ENCODE measurements at places on chromosomes 1 and 21.

DNA sequence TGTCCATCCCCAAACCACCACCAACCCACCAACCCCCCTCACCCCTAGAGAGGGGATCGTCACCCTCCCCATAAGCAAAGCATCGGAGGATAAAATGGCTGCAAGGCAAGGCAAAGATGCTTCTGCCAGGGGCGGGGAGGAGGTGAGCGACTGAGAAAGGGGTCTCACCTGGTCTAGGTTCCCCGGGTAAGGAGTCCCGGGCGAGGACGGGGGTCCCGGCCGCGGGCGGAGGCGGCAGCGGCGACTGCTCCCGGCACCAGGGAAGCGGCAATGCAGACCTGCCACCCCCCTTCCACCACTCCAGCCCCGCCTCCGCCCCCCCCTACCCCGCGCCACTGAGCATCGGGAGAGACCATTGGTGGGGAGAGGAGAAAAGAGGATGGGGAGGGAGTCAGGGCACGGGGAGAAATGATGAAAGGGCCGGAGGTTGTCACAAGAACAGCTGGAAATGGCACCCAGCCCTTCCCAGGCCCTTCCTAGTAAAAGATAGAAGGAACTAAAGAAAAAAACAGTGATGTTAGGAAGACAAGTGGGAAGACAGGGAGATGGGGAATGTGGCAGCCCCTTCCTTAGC, at the start of gene SV2A:
Gene SV2A (minus strand): TSS at position 274 of the 574 bp plus-strand sequence. CDS start 4,004 bp downstream, outside the sequence.
- peak; percentile 72 for DNase-seq

DNA sequence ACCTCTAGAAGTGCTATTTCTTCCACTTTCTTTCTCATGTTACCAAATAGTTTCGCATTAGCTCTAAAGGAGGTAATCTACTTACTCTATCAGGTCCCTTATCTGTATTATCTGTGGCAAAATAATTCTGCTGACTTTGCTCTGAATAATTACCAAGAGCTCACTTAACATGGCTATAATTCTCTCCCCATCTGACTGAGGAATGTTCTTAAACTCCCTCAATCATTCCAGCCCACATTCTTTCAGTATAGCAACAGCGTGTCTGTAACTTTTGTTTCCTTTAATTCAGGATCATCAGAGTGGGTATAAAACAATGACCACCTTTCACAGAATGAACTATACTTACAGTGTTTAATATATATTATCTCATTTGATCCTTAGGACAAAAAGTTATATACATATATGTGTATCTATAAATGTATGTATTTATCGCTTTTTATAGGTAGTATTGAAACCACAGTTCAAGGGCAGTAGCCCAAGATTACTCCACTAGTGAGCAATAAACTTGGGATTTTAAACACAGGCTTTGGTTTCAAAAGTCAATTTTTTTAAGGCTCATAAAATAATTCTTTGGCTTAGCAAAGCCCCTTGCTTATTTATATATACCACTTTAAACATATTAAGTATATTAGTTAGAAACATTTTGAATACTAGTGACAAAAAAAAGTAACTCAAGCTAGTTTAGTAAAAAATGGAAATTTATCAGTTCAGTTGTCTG, 36.1 kb upstream of the ST6GALNAC3 start:
- peak; percentile 87 for DNase-seq

- peak; percentile 12 for DNase-seq
These were observed 58.0 kb downstream of the MEGF6 start for GRCh38 chr1:3553166-3553939.

- peak; percentile 14 for DNase-seq
These were observed 352.0 kb upstream of the C1orf87 start for GRCh38 chr1:60425528-60425927.
